ENCODE measurements at places on chromosomes 3 and 15.

DNA sequence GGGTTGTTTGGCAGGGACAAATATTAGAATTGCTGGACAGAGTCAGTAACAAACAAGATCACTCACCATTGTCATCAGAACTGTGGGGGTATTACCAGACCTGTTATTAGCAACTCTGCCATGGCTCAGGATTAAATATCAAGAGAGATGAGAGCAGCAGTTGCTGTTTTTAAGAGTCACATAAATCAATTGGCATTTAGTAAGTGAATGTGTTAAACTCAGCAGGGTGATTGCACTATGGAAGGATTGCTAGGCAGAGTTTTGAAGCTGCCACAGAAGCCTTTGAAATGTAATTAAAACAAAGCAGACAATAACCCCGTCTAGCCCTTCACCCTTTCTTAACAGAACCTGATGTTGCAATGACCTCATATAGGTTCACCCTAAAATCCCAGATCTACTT is 238.8 kb downstream of the GAP43 start:
- DNase-seq: no peak

DNA sequence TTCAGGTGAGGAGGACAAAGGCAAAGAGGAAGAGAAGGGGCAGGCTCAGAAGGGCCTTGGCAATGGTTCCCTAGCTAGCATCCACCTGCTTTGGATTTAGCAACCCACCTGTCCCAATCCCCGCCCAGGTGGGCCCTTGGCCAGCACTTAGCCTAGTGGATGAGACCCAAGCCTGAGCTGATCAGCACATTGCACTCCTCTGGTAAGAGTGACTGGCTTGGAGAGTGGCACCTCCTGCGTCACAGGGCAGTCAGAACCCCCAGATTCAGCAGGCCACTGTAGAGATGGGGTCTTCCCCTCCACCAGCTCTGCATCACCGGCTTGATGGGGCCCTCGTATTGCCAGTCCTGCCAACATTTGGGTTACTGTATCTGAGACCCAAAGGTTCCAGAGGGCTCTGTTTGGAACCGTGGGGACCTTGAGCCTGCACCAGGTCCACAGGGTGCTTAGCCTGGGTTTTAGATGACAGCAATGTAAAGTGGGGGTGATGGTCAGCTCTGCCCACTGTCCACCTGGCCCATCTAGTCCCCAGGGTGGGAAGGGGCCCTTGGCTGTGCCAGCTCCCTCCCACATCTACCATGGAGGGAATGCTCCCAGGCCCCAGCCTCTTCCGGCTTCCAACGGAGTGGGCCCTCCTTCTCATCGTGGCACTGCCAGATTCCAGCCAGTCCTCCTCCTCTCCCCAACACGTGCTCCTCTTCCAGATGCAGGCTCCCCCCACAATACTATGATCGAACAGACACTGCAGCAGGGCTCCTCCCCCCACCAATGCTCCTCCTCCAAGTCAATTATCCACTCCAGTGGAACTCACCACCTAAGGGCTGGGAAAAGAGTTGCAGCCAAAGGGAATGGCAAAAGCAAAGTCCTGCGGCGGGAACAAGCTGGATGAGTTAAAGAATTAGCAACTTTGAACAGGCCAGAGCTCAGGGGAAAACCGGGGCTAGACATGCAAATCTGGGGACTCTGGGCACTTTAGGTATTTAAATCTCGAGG is 45.7 kb downstream of the LHFPL4 start:
- no peak for DNase-seq

DNA sequence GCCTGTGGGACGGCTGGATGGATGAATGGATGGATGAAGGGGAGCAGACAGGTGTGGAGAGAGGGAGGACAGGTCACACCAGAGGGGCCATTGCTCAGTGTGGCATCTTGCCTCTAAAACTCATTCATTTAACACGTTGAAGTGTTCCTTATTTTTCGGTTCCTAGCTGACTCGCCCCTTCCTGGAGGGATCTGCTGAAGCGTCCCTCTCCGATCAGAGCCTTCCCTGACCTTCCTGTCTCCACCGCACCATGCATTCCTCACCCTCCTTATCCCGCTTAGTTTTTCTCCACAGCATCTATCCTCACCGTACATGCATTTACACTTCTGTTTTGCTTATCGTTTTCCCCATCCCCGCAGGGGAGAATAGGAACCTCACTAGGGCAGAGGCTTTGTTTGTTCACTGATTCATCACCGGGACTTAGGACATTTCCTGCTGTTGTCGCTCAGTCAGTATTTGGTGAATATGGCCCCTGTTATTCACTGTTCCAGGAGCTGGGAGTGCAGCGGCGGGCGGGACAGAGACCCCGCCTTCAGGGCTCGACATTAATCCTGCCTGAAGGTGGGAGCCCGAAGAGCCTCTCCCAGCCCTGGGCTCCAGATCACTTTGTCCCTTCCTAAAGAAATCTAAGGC is 32.0 kb downstream of the FOXL2 start:
- DNase-seq: no peak

DNA sequence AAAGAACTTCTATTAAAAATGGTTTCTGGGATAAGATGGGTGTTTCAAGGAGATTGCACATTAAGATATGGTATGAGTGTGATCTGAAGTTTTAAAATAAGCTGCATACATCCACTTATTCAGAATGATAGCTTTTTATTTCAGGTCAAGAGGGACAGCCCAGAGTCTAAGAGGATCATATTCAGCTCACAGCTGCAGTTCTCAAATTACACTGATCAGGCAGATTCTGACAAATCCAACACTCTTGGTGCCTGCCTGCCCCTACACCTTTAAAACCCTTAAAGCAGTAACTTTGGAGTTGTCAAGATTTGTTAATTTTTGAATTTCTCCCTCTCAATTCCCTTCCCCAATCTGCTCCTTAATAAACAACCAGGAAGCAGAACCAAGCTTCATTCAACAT is 9.1 kb upstream of the TMEM87A start:
- DNase-seq: no peak

DNA sequence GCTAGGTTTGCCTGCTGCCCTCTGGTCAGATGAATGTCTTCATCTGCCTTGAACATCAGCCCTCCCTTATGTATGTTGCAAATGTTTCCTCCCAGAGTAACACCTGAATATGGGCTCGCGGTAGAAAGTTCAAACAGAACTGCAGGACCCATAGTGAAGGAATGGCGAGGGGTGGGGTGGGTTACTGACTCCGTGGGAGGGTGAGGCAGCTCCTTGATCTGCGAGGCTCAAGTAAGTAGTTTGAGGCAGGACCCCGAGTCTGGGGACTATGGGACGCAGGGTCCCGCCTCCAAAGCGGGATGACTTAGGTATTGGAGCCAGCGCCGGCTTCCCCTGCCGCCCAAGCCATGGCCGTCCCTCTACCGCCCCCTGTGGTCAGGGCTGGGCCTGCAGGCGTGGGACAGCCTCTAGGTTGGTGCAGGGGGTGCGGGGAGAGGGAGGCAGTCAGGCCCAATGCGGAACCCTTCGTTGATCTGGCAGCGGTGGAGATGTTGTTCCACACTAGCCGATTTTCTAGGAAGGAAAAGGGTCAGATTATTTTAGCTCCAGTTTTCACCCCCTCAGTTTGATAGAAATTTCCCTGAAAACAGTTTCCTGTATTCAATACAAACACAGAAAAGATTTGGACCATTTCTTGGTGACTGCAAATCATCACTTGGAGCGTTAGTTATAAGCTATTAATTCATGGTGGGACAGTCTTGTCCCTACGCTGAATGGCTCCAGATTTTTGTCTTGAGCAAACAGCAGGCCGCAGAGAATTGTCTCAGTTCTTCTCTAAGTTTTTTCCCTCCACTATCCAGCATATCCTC is 72.3 kb downstream of the CORO2B start:
- DNase-seq: peak; percentile 49

GRCh38 chr3:188236271-188236670 is 82.3 kb downstream of the LPP start:
- DNase-seq: no peak

GRCh38 chr15:76298986-76299385 is 12.3 kb downstream of the ETFA start:
- DNase-seq: no peak

DNA sequence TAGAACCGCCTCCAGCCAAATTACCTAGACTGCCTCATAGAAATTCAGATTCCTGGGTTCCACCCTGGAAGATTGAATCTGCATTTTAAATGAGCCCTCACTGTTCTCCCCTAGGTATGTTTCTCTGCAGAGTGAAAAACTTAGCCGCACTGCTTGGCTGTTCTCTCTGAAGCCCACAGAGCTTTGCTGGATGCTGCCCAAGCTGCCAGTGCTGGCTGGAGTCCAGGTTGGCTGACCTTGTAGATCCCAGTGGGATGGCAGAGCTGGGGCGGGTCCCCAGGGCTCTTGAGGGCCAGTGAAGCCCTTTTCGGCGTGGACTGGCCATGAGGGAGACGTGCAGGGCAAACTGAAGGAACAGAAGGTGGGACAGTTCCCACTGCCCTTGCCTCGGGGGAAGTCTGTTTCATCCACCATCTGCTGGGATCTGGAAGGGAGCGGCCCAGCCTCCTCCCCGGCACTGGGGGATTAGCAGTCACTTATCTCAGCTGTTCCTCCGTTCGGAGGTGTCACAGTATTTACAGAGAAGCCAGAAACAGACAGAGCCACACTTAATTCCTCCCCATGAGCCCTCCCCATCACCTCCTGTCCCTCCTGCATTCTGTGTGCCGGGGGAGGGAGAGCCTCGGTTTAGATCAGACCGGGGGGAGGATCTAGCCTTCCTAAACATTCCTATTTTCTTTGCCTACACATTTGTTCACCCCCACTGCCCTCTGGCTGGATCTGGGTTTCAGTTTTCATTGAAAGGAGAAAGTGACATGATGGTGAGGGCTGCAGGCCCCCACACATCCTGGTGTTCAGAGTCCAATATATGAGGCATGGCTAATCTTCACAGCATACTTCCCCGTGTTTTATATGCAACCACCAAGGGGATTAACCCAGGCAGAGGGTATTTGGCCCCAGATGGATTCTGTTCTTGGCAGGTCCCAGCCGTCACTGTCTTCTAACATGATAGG is 4.1 kb upstream of the ACTC1 start:
- DNase-seq: no peak

DNA sequence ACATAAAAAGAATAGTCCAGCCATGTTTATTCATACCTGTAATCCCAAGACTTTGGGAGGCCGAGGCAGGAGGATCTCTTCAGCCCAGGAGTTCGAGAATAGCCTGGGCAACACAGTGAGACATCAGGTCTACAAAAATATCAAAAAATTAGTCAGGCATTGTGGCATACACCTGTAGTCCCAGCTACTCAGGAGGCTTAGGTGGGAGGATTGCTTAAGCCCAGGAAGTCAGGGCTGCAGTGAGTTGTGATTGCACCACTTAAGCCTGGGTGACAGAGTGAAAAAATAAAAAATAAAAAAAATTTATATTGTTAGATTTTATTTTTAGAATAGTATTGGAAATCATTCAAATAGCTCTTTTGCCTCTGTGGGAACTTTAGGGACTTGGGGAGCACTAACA is 12.8 kb upstream of the TM4SF1 start:
- no peak for DNase-seq

DNA sequence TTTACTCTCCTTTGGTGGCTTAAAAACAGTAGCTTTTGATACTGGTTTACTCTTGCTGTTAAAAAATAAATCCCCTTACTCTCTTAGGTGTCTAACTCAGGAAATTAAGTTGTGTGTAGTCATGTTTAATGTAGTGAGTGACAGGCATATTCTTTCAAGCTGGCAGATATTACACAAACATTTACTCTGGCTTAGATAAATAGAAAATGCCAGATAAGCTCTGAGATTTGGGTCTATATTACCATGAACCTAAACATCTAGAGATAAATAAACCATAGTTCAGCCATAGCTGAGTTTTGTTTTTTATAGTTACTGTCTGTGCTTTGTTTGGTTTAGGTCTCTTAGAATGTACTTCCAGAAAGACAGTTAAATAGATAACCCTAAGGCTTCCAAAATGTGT is 2.4 kb downstream of the SEMA6D start:
- no peak for DNase-seq

- DNase-seq: no peak
Observed at GRCh38 chr3:47612178-47612577, 33.5 kb upstream of the CSPG5 start.

DNA sequence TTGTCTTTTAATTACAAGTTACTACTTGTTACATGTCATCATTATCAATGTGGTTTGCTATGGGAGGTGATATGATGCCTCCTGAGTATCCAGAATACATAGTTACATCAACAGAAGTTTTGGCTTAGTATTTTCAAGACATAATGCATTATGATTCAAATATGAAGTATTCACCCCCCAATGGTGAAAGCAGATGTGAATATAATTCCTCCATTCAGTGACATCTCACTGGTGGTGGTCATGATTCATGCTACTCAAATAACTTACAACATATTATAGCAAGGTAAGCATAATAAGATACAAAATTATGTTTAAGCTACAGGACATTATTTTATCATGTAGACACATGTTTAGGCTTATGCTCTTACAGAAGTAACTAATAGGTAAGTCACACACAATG is 34.9 kb upstream of the TTBK2 start:
- DNase-seq: no peak

Data from stimulated activated CD8-positive, alpha-beta memory T cell treated with anti-CD3 and anti-CD28 coated beads, Interleukin-2, amount 100 ng/mL, for 48 hours (primary cell).